ENCODE measurements at places on chromosomes 4 and X.

- no peak for DNase-seq
These were observed 362 bp downstream of the NCAPG start for GRCh38 chr4:17811078-17811603.

GRCh38 chrX:36957425-36958328, 50.5 kb upstream of the FAM47C start:
- no peak for DNase-seq

DNA sequence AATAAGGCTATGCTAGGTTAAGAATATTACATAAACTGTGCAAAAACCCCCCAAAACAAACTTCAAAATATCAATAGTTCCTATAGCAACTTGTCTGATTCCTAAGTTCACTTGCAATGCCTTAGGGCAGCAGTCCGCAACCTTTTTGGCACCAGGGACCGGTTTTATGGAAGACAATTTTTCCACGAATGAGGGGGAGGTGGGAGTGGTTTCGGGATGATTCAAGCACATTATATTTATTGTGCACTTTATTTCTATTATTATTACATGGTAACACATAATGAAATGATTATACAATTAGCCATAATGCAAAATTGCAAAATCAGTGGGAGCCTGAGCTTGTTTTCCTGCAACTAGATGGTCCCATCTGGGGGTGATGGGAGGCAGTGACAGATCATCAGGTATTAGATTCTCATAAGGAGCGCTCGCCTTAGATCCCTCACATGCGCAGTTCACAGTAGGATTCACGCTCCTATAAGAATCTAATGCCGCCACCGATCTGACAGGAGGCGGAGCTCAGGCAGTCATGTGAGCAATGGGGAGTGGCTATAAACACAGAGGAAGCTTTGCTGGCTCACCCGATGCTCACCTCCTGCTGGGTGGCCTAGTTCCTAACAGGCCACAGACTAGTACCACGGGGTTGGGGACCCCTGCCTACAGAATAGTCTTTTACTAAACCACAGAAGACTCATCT, 39.7 kb downstream of the ACOX3 start:
- no peak for DNase-seq

GRCh38 chr4:2800691-2801596, 8.1 kb downstream of the SH3BP2 start:
- DNase-seq: no peak

DNA sequence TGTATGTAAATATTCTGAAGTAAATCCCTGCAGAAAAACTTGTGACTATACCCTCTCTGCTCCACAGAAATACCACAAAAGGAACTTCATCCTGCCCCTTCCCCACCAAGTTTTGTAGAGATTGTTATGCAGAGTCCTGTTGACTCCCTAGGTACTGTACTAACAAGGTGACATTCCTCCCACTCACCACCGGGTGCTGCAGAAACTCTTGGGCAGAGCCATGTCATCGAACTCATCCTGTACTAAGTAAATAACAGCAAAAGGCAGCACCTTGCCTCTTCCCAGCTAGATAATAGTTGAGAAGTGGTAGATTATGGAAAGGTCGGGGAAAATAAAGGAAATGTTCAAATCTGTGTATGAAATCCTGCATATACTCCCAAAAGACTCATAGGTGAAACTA, 233.3 kb downstream of the STPG2 start:
- no peak for DNase-seq

DNA sequence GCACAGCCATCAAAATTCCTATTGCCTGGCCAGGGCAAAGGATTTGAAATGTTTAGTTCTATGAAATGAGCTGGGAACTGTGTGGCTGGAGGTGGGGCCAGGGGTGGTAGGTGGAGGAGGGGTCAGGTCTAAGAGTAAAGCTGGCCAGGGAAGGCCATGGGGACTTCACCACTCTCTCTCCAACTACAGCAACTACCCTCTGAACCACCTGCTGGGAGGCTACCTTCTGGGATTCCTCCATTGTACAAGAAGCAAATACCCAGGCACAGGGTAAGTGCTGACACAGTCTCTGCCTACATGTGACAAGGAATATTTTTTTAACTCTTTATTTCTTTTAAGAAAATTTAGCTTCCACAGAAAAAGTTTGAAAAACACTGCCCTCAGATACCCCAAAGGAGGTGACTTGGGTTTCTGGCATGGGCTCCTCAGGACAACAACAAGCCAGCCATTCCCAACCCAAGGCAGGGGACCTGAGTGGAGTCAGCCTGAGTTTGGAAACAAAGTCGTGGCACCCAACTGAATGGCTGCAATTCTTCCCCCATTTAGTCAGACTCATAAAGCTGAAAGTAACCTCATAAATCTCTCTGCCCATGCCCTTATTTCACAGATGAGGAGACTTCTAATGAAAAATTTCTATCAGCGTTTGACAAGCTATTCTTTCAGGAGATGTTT, 593.8 kb upstream of the DIPK2B start:
- DNase-seq: no peak

DNA sequence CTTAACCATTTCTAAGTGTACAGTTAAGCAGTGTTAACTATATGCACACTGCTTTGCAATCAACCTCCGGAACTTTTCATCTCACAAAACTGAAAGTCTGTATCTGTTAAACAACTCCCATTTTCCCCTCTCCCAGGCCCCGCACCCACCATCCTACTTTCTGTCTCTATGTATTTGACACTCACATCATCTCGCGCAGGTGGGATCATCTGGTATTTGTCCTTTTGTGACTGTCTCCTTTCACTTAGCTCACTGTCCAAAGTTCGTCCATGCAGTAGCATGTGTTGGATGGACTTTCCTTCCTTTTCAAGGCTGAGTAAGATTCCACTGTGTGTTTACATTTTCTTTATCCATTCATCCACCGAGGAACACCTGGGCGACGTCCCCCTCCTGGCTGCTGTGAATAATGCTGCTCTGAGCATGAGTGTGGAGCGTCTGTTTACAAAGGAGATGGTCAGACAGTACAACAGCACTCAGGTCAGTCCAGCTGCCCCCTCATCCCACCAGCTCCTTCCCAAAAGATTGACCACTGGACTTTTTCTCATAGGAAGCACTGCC, 39.8 kb downstream of the DCTD start:
- DNase-seq: no peak

DNA sequence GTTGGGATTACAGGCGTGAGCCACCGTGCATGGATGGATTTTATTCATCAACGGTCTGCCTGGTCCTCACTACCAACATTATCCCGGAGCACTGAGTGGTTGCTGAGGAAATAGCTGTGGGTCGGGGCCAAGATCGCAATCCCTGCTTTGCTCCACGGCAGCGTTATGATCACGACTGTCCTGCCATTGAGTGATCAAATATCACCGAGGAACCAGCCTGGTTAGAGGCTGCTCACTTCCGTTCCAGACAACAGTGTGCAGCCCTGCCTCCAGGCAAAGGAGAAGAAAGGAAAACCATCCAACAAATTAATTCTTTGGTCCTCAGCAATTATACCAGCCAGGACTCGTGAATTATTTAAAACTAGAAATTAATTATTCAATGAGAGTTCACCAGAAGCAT, 70.6 kb upstream of the TBL1X start:
- no peak for DNase-seq

DNA sequence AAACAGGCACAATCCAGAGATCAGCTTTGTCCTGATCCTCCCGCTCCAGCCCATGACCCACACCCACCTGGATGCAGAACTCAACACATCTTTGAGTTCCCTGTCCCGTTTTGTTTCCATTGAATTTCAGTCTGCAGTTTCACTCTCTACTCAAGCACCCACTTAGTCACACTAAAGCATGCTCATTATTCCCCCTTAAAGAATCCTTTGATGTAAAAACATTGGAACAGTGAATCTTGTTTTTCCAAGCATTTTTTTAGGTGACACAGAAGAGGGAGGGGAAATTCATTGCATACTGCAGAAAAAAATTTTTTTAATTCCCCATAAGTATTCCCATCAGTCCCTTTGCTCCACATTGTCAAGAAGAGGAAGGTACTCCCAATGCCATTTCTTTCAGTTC, 249.7 kb upstream of the TTC29 start:
- no peak for DNase-seq

DNA sequence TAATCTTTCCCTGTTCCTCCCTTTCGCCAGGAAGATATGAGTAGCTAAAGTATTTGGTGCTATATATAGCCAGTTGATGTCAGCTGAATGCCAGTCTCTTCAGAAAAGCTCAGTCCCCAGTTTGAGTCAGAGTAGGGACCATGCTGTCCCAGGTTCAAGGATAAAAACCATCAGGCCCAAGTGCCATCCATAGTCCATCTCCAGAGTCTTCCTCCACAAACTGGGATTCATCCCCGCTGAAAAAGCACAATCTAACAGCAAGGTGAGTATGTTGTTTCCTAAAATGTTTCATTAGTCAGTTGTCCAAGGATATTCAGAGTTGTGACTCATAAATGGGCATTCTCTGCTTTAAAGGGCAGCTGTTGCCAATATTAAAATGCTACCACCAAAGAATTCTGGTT, at the start of gene MYOZ2:
Gene MYOZ2 (plus strand): TSS at position 112 of the 401 bp plus-strand sequence. CDS start 694 bp downstream, outside the sequence.
- DNase-seq: no peak
